Suppressor macrophage (primary cell): ENCODE measurements at places on chromosomes 2 and 18.
A peak's percentile ranks its signal among the peaks of the same experiment; 100 is the strongest.

DNA sequence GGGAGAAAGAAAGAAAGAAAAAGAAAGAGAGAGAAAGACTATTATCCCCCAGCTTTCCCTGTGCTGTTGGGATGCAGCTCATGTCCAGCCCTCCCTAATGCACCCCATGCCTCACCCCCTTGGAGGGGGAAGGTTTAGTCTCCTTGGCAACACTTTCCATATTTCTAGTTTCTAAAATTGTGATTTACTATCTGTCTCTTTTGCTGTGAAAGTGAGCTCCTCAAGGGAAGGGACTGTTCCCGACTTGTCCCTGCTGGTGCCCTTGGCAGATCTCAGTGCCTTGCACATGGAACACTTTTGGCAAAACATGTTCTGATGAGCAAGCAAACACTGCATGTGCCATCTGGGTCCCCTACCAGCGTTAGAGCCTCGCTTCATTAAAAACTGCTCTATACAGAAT lies 11.7 kb upstream of the NAPG start:
- peak; percentile 20 for DNase-seq

- no peak for DNase-seq
Measured at GRCh38 chr2:239543702-239544101, 142.9 kb upstream of the HDAC4 start.

- DNase-seq: no peak
Measured at GRCh38 chr2:137172162-137172561, 406.8 kb downstream of the THSD7B start.

- DNase-seq: no peak
Measured at GRCh38 chr18:75248426-75249174, 38.0 kb downstream of the TSHZ1 start.

DNA sequence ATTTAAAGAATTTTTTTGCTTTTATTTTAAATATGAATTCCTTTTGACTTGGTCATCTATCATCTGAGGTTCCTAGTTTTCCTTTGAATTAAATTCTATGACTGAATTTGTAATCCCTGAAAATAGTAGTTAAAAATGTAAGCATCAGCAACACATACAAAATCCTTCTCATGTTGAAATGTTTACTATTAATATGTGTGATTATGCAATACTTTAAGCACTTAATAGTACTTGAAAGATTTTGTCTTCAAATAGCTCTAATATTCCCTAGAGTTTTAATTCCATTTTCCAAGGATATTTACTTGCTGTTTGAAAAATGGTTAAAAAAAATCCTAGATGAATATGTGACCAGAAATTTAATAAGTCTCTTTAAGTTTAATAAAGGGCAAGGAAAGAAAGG lies 26.6 kb upstream of the SPATS2L start:
- DNase-seq: no peak
